ENCODE measurements at places on chromosomes 12 and 14.

- DNase-seq = no peak
Observed at GRCh38 chr12:94754653-94755052, 104.3 kb upstream of the TMCC3 start.

- DNase-seq = no peak
Observed at GRCh38 chr14:32784405-32784804, 154.3 kb upstream of the NPAS3 start.

DNA sequence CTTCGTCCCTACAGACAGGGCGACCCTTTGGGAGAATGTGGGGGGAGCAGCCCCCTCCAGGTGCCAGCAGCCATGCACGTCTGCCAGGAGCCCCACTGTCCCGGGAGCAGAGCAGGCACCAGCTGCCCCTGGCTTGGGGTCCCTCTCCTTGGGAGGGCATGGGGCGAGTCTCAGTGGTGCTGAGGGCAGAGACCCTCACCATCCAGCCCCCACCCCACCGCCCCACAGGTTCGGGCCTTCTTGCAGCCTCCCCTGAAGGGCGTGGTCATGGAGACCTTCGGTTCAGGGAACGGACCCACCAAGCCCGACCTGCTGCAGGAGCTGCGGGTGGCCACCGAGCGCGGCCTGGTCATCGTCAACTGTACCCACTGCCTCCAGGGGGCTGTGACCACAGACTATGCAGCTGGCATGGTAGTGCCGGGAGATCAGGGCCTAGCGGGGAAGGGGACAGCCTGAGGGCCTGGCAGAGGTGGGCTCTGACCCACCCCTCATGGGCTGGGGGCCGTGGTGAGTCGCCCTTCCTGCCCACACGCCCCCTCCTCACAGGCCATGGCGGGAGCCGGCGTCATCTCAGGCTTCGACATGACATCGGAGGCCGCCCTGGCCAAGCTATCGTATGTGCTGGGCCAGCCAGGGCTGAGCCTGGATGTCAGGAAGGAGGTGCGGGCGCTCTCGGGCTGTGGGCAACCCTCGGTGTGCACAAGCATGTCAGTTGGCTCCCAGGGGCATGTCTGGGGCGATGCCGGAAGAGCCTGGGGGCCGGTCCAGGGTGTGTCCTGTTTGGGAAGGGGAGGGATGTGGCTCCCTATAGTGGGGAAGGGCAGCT is 18.8 kb downstream of the ASPG start:
- no peak for DNase-seq

GRCh38 chr14:102909911-102910310 is 12.6 kb upstream of the AMN start:
- no peak for DNase-seq

- no peak for DNase-seq
Observed at GRCh38 chr12:15897433-15897832, 13.7 kb upstream of the DERA start.

DNA sequence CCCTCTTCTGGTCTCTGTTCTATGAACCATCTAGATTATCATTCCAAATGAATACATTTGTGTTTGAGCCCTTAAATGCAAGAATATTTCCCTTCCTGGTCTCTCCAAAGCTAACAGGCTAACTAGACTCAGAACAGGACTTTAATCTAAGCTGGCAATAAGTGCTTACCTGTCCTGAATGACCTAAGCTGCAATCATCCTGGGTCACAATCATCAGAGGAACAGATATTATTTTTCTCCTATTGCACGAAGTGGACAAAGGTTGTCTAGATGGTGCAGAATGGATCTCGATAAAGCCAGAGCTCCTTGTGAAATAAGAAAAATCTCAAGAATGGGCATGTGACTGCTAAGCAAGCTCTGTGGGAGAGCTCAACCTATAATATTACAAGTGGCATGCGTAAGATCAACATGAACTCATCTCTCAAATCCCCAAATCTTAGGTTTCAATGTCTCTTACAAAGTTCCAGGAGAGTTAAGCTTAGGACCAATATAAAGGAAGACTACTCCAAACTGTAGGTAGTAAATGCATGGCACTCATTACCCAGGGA is 10.6 kb upstream of the NUMB start:
- no peak for DNase-seq

GRCh38 chr12:113727651-113728061 is 238.5 kb downstream of the RBM19 start:
- no peak for DNase-seq

- no peak for DNase-seq
Observed at GRCh38 chr14:102518063-102518648, 8.6 kb upstream of the ANKRD9 start.

GRCh38 chr12:53696285-53696654 is 20.4 kb upstream of the ATP5MC2 start:
- no peak for DNase-seq

DNA sequence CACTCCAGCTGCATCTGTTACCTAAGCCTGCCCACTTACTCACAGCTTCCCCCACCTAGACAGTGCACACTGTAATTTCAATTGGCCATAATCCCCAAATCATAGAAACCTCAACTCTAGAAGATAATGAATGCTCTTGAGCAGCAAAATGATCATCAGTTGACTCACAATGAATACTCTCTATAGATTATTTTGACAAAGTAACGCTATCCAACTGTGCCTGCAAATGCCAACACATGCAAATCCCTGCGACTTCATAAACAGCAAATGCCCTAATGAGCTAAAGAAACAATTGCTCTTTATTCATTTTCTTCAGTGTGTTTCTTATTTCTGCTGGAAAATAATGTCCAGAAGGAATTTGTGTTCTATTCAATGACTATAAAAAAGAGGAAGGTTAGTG is 319.5 kb downstream of the PAWR start:
- no peak for DNase-seq

GRCh38 chr14:69610874-69611171 is 573 bp upstream of the SUSD6 start:
- DNase-seq = no peak

DNA sequence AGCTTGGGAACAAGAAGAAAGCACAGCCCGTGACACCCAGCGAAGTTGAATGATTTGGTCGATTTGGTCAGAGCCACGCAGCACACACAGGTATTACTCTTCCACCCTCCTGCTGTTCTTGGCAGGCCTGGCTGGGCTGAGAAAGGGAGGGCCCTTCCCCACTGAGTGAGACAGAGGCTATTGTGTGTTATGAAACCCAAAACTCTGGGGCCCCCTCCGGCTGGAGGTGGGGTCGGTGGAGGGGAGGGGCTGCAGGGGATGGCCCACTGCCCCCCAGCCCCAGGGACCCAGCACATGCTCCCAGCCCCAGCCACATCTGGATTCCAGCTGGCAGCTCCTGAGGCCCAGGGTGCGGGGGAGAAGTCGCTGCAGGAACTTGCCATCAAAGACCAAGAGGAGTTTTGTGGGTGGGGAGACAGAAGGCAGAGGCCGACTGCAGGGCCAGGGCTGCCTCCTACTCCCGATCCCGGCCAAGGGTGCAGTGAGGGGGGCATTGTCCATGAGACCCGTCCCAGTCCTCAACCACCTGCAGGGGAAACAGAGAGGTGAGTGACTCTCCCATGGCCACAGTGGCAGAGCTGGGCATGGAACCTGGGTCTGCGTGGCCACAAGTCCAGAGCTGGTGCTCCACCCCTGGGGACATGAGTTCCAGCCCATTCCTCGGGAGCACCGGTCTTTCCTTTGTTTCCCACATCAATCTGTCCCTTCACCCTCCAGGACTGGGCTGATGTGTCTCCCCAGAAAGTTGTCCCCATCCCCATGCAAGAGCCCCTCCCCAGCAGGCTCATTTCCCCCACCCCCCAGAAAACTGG is 8.7 kb downstream of the TMEM119 start:
- no peak for DNase-seq

GRCh38 chr14:86305058-86305457 is 775.1 kb downstream of the FLRT2 start:
- DNase-seq = no peak

GRCh38 chr14:59215322-59215721 is 26.9 kb downstream of the DAAM1 start:
- no peak for DNase-seq

GRCh38 chr14:66365388-66365787 is 120.8 kb upstream of the CCDC196 start:
- no peak for DNase-seq

DNA sequence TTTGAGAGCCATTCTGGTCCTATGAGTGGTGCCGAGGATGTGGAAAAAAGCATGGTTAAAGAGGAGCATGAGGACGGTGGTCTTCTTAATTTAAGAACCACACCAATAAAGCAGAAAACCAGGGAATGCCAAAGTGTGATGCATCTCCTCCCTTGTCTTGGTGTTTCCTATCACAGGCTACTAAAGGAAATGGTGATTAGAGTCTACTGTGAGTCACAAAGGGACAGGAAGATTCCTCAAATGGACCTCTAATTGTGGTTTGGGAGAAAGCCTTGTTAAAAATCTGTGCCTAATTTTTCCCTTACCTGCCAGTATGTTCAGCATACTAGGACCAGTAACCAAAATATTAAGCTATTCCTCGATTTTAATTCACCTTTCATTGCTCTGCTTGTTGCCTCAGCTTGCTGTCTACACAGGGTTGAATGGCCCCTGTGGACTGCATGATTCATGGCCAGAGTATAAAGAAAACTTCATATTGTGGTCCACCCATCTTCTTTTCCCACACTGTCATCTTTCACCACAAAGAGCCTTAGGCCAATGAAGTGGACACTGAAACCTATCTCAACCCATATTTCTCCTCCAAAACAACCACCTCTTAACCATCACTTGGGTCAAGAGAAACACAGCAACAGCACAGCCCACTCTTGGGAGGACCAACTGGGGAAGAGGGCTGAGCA is 38.8 kb downstream of the DIO2 start:
- DNase-seq = no peak

DNA sequence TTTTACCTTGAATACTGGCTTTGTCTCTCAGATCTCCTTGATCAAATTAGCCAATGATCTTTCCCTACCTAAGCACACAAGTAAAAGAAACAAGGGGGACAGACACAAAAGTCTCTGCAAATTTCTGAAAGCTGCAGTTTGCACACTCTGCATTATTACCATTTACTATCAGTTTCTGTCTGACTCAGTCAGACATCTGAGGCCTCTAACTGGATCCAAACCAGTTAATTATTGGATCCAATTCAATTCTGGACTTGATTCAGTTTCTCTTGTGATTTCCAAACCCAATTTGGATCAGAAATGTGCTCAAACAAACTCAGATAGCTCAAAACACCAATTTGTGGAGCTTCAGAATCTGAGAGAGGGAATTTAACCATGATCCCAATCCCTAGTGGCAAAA is 16.6 kb downstream of the SSTR1 start:
- DNase-seq = no peak

DNA sequence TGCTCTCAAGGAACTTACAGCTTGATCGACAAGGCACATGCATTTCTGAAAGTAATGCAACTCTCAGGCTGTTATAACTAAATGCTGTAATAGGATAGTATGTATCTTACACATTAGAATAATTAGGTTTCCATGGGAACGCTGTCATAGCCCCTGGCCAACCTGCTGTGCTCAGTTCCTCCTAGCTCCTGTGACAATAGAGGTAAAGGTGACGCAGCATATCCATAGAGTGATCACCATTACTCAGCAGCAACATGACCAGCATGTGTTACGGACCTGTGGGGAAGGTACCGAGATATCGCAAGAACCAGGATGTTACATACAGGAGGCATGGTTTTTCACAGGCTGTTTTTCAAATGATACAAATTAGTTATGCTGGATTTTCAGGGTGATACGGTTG is 150.7 kb downstream of the CAND1 start:
- DNase-seq = no peak

DNA sequence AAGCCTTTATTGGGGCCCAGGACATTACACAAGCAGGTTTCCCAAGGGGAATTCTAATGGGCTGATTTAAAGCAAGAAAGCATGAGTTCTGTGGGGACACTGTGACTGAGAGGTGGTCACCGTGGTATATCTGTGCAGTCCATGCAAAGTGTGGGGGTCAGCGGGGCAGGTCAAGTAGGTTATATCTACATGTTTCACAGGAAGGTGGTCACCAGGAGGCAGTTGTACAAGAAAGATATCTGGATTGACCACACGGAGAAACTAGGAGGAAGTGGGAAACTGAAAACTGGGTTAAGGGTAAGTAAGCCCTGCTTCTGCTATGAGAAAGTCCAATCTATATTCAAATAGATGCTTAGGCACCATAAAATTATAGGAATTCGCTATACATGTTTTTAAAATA is 77.8 kb upstream of the CNOT2 start:
- DNase-seq = no peak

DNA sequence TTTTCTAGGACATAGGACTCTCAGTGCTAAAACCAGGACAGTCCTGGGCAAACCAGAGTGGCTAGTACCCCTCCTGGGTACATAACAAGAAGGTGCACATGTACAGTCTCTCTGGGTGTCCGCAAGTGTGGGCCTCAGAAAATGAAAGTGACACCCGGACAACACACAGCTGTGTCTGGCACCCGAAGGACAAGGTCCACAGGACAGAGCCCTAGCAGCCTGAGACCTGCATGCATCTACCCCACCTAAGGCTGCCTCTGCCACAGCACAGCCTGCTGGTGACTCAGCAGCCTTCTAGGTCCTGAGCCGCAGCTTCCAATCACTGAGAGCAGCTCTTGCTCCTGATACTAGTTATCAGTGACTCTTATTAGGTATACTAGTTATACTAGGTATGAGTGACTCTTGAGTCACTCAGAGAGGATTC is 784.1 kb upstream of the TBX3 start:
- DNase-seq = no peak

- DNase-seq = no peak
Observed at GRCh38 chr14:81033698-81034240, 78.3 kb downstream of the TSHR start.

GRCh38 chr12:77914081-77914488 is 83.4 kb downstream of the NAV3 start:
- DNase-seq = no peak

- DNase-seq = no peak
Observed at GRCh38 chr12:102215992-102216691, 18.5 kb upstream of the PMCH start.

- no peak for DNase-seq
Observed at GRCh38 chr12:123442774-123443173, 6.3 kb upstream of the RILPL2 start.

- no peak for DNase-seq
Observed at GRCh38 chr14:42437809-42438208, 831.1 kb downstream of the LRFN5 start.

GRCh38 chr14:78484028-78484427 is 313.9 kb downstream of the NRXN3 start:
- DNase-seq = no peak

GRCh38 chr14:69712599-69713088 is 54.3 kb upstream of the SRSF5 start:
- no peak for DNase-seq

Measured in activated T-cell treated with anti-CD3 and anti-CD28 coated beads, Interleukin-2, amount 50 U/mL, for 24 hours (primary cell).